Hematopoietic multipotent progenitor cell (in vitro differentiated cells): ENCODE measurements at places on chromosomes 1 and 21.
A peak's percentile ranks its signal among the peaks of the same experiment; 100 is the strongest.

DNA sequence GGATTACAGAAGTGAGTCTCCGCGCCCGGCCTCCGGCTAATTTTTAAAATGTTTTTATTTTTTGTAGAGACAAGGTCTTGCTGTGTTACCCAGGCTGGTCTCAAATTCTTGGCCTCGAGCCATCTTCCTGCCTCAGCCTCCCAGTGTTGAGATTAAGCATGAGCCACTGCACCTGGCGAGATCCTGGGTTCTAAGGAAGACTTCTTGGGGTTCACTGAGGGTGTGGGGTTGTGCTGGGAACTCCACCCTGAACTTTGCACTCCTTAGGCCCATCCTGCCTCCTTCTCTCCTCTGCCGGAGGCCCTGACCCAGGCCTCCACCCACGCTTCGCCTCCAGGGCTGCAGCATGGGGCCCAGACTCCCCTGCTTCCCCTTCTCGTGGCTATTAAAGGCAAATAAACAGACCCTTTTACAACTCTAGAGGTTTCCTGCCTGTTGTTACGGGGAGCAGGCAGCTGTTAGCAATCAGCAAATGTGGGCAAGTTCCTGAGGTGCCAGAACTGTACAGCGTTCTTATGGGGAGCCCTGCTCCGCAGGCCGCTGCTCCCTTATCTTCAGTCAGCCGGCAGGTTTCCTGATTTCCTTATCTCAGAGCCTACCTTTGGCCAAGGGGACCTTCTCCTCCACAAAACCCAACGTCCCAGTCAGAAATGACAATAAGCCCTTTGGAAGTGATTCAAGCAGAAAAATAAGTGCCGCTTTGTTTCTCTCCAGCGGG, 41.0 kb upstream of the LIN9 start:
- DNase-seq: no peak

DNA sequence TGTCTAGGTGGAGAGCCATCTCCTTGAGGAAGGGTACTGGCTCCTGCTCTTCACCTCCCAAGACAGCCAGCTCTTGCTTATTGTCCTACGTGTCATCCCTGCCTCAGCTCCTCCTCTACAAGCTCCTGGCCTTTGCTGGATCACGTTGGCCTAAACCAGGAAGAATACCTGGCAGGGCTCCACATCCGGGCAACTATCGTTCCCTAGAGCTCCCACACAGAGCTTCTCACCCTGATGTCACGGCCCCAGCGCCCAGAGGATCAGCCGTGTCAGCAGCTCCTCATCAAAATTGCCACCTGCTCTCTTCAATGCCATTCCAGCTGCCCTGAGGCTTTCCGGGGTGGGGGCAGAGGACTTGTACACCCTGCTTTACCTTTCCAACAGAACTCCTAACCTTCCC, 1.9 kb upstream of the TPM3 start:
- DNase-seq: no peak

DNA sequence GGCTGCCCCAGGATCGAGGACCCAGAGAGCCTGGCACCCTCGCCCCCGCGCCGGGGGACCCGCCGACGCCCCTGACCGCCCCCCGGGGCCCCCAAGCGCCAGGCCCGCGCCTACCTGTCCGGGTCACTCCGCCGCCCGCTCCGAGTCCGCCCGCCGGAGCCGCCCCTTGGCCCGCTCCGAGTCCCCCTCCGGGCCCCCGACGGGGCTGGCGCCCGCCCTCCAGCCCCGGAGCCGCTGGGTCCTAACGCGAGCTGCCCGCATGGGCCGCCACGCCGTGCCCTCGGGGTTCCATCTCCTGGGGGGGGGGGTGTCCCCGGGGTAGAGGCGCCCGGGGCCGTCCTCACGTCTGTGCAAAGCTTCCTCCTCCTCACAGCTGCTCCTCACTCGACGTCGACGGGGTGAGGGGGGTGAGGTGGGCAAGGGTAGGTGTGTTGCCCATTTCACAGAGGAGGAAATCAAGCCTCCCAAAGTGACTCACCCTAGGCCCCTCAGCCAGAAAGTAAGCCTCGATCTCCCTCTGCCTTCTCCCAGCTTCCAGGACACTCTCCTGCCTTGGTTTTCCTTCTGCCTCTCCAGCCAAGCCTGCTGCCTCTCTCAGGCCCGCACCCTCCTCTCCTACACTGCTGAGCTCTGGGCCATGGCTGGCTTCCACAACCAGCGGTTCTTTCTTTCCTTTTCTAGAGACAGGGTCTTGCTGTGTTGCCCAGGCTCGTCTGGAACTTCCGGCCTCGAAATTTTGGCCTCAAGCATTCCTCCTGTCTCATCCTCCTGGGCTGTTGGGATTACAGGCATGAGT, at the start of gene MFAP2:
TSS of gene MFAP2 (minus strand) at position 148 of the 796 bp plus-strand sequence. CDS start 2,347 bp downstream, outside the sequence.
- DNase-seq: no peak

GRCh38 chr1:200265881-200266280, 144.0 kb downstream of the ZNF281 start:
- no peak for DNase-seq

- no peak for DNase-seq
Measured at GRCh38 chr1:181126871-181127587, 38.5 kb downstream of the IER5 start.

DNA sequence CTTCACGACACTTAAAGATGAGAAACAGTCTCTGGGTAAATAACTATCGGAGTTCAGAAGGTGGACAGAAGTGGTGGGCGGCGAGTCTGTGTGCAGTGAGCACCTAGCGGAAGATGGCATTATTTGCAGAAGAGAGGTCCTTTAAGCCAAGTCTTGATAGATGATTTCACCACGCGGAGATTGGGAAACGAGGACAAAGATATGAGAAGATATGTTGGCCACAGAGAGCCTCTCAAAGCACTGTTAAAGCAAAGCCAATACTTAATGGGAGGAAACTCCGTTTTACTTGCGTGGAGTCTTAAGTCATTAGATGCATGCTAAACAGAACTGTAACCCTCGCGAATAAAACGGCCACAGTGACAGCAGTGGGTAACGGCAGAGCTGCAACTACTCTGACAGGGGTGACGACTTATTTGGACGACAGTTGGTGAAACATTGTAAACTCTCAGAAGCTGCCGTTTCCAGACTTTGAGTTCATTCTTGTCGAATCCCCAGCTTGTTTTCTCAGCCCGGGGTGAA, 577 bp upstream of the CEP350 start:
- DNase-seq: peak; percentile 67

DNA sequence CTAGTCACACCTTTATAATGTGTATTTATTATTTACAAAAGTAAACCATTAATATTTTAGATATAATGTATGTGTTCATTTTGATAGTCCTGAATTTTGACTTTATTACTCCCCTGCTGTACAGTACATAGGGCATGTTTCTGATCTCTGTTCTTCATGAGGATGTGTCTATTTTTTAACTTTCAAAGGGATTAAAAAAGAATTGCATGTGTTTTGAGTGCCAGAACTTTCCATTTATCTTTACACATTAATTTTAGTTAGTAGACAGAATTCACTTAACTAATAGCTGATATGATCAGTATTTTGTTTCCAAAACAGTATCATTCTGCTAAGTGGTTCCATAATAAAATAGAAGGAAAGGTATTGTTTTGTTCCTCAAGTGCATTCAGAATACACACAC, 3.1 kb downstream of the PBX1 start:
- DNase-seq: no peak

- DNase-seq: no peak
Measured at GRCh38 chr1:62207187-62207586, 12.5 kb downstream of the L1TD1 start.

- no peak for DNase-seq
Measured at GRCh38 chr1:110083866-110084226, 13.4 kb upstream of the ALX3 start.

DNA sequence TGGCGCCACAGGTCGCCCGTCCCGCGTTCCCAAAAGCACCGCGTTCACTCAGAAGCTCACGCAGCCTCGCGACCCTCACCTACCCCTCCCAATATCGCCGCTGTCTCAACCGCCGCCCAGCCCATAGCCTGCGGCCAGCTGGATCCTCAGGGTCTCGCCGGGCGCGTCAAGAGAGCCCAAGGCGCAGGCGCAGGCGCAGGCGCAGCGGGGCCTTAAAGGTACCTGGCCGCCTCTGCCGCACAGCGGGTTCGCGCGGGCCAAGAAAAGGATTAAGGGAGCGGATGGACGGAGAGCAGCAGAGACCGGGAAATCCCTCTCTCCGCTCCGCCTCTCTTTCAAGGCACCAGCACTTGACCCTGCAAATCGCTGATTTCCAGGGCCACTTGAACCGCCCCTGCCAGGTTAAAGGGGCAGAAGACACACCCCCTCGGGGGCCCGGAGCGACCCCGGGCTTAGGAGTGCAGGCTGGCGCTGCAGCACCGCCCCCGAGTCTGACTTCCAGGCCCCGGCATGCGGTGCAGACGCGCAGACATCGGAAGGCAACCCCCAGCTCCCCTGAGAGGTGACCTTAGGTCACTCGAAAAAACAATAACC, at the start of gene NBPF20:
TSS of gene NBPF20 (minus strand) at position 168 of the 594 bp plus-strand sequence. CDS start 20,331 bp downstream, outside the sequence.
- peak; percentile 48 for DNase-seq

GRCh38 chr1:117615474-117615873, 9.6 kb downstream of the TENT5C start:
- no peak for DNase-seq

GRCh38 chr1:6207921-6208320, 2.0 kb downstream of the RNF207 start:
- DNase-seq: no peak

- DNase-seq: no peak
Measured at GRCh38 chr1:61620536-61620935, 104.4 kb downstream of the TM2D1 start.

DNA sequence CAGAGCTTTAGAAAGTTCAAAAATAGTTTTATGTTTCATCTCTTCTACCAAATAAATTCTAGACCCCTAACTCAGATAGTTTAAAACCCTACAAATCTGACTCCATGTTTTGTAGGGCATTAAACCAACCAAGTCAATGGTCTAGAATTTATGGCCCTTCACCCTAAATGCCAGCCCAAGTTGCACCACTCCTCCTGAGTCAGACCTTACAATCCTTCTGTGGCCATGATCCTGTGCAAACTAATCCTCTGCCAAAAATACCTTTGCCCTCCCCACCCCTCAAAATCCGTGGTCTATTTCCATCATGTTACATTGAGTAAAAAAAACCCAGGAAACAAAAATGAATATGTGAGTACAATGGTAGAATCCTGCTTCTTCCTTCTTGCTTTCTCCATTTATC, 179.3 kb downstream of the NR5A2 start:
- no peak for DNase-seq

DNA sequence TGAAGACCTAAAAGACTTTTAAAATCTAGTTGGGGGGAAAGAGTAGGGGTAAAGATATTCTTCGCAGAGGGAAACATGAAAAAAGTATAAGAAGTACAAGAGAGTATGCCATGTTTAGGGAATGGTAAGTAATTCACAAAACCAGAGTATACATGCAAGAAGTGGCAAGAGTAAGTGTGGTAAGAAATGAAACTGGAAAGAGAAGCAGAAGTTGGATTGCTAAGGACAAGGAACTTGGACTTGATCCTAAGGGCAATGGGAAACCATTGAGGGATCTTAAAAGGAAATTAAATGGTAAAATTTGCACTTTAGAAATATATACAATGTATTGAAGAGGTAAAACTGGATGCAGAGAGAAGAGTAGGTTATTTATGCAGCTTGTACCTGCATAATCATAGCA, 9.2 kb upstream of the ZNF644 start:
- DNase-seq: no peak

DNA sequence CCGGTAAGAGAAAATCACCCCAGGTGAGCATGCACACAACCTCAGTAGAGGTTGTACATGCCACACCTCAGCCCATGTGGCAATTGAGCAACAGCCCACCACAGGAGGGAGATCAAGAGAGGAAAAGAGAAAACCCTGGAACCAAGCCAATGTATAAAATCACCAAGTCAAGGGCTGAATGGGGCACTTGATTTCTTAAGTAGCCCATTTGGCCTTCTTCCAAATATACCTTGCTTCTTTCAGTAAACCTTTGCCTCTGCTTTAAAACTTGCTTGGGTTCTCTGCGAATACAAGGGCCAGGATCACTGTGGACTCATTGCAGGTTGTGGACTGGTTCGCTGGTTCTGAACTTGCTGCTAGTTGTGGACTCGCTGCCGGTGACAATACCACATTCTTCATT, 1814.0 kb downstream of the PLA2G4A start:
- DNase-seq: no peak

GRCh38 chr1:204254031-204254661, 40.4 kb upstream of the GOLT1A start:
- no peak for DNase-seq

GRCh38 chr1:9289711-9290485, 2.8 kb upstream of the SPSB1 start:
- DNase-seq: no peak

DNA sequence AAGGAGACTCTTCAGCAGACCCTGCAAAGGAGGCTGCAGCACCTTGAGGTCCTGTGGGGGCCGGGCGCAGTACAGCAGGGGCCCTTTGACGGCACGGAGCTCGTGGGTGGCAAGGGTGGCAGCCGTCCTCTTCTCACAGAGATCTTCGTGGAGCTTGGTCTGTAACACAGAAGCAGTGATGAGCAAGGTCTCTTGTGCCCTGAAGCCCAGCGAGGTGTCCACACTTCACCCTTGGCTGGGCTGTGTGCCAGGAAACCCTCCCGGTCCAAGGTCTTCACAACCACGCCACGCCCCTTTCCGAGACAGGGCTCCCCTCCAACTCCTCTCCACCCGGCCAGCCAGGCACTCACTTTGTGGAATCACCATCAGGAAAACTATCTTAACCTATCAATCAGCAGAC, 11.3 kb downstream of the LRRC47 start:
- DNase-seq: no peak

- DNase-seq: peak; percentile 9
Measured at GRCh38 chr1:40477678-40478053, 576 bp downstream of the ZFP69 start.

DNA sequence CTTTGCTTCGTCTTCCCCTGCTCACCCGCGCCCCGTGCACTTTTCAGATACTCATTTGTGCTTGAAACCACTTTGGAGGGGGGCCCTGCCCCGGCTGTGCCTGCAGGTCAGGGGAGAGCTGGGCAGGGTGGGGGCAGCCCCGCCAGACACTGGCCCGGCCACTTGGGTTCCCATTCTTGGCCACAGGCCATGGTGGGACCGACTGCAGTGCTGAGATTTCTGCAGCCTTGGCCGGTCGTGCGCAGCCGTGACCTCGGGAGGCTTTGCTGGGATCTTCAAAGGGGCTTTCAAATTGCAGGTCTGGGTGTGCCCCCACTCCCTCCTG, 54.5 kb upstream of the TTC34 start:
- DNase-seq: no peak

GRCh38 chr1:234731569-234732085, 121.6 kb upstream of the IRF2BP2 start:
- no peak for DNase-seq

- DNase-seq: no peak
Measured at GRCh38 chr1:3504151-3504821, 49.8 kb downstream of the ARHGEF16 start.

- no peak for DNase-seq
Measured at GRCh38 chr1:162857850-162858249, 3.1 kb downstream of the CCDC190 start.
